ENCODE measurements at places on chromosomes 2 and 18.

- DNase-seq = no peak
These were observed 11.3 kb upstream of the SUMO1 start for GRCh38 chr2:202249521-202250253.

DNA sequence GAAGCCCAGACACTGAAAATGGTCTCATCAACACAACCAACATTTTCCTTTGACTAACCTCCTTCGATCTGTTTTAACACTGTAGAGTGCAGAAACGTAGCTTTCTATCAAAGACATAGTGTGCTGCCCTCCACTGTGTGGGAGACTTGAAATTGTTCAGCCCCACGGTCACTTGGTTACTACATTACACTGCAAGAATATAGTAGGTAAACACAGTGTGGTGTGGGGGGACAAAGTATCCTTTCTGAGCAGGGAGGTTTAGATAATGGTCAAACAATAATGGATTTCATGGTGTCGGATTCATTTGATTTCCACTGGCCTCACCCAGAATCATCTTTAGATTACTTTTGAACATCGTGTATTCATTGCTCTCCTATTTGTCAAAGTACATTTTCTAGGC, 181.0 kb downstream of the ERBB4 start:
- DNase-seq = no peak

DNA sequence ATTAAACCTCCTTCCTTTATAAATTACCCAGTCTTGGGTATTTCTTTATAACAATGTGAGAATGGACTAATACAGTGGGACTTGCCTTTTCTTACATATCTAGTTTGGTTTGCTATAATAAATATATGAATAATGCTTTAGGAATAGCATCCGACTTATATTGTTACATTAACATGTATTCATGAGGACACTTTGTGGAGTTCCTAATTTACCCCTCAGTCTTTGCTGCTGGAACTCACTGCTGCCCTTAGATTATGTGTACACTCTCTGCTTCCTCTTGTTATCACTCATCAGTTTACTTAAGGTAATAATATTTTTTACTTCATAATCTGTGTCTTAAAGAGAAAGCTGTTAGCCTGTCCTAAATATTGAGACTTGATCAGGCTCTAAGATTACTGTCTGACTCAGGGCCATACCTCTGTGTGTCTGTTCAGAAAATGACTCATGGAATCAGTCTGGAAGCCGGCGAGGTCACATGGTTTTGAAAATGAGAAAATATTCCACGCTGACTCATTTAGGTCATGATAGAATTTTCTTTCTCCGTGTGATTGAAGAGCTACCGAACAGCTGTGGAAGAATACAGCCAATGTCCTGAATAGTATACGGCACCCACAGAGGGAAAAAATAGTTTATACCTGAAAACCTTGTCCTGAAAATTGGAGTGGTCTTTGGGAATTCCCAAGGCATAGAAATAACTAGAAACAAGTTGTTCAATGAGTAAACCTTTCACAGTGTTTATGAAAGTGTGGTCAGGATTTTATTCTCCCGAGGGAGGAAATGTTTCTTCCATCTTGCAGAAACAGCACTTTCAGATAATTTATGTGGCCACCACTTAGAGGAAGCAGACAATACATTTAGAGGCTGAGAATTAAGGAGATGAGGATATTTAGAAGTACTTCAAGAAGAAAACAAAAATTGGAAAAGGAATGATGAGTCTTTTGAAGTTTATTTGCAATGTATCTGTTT, 156.4 kb downstream of the DSEL start:
- peak; percentile 86 for DNase-seq

DNA sequence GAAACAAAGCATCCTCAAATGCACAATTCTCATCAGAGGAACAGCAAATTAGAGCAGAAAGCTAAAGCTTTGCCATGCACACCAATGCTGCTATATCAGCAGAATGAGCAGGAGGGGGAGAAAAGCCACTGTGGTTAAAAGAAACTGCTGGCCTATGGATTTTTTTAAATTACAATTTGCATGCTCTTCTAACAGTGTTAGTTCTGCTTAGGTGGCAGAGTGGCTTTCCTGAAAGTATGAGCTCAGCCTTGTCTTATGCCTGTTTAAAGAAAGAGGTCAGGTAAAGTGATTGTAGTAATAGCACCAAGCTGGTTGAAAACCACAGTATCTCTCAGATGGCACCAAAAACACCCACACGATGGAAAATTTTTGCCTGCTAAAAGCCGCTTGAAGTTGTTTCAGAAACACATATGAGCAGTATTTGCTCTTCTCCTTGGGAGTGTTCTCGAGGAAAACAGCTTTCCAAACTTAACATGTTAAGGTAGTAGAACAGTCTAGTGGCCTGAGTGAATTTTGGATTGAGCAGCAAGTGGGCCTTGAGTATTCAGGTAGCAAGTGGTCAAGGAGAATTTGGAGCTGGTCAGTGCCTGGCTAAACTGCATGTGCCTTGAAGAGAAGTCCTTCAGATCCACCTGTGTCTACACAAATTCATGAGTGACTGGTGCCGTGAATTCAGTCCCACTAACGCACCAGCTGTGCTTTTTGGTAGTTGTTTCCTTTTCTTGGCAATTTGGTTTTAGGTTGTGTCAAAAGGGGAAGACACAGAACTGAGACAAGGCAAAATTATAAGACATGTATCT, 19.6 kb upstream of the NDUFV2 start:
- DNase-seq = no peak

DNA sequence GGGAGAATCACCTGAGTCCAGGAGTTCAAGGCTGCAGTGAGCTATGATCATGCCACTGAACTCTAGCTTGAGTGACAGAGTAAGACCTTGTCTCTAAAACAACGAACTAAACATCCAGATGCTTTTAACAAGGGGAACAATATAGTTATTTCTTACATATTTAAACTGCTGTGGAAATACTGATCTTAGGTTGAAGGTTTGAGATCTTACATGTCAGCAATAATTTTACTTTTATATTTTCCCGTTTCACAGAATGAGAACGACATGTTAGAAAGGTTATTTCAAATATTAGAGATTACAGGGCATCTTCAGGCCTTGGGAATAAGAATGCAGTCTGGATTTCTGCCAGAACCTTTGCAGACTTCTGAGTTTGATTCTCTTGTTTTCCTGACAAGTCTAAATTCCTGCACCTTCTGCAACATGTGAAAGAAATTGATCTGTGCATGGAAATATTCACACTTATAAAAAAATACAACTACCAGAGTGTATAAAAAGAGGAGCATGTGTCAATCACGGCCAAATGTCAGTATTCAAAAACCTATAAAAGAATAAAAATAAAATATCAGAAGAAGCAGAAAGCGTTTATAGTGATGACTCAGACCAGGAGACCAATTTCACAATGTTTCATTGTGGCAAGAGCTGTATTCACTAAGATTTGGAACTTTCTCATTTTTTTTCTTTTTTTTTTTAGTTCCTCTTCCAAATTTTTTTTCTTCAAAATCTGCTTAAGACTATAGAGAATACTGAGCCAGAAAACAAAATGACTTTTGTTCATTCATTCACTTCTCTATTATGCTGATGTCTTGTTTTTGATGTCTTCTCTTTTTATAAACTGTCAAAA, 29.6 kb downstream of the COLEC12 start:
- DNase-seq = no peak

DNA sequence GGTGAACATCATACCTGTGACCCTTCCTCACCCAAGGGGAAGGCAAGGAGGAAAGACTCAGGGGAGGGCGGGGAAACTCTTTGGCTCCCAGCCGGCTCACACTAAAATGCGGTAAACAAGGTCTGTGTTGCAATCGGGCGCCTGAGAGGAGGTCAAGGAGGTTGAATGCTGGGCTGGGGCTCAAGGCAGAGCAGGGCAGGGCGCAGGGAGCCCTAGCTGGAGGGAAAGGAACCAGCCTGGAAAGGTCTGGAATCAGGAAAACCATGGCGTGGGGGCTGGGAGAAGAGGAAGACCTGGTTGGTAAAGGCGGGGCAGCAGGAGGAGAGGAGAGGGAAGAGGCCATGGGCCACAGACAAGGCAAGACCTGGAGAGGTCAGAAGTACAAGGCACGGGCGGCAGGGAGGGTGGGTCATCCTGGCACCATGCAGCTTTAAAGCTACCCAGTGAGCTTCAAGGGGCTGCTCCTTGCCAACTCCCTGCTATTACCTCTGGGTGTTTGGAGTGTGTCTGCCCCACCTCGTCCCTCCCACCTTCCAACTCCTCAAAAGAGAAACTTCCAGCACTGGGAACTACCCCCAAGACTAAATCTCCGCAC, 4.8 kb upstream of the TMEM37 start:
- no peak for DNase-seq

- no peak for DNase-seq
These were observed 20.8 kb downstream of the RASGRP3 start for GRCh38 chr2:33497221-33497650.

DNA sequence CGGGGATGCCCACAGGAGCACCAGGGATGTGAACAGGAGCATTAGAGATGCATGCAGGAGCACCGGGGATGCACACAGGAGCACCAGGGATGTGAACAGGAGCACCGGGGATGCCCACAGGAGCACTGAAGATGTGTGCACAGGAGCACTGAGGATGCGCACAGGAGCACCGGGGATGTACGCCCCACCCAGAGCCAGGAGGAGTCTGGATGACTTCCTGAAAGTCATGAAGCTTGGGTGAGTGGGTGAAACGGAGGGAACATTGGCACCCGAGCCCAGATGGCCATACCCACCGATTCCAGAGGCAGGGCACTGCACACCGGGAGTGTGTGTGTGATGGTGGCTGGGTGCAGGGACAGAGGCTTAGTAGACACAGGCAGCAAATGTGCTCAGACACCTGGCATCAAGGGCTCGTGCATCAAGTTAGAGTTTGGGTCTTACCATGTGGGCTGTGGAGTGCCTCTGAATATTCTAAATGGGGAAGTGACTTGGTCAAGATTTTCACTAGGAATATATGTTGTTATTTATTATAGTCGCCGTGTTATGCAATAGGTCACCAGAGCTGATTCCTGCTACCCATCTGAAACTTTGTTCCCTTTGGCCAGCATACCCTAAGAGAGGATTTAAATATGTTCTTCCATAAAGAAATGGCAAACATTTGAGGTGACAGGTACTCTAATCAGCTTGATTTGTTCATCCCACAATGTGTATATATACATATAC, 365.8 kb upstream of the MYT1L start:
- no peak for DNase-seq

- no peak for DNase-seq
These were observed 144.3 kb upstream of the MAP3K20 start for GRCh38 chr2:172931256-172931894.

GRCh38 chr2:128717758-128718710, 399.4 kb upstream of the HS6ST1 start:
- DNase-seq = no peak

GRCh38 chr2:227462462-227462951, 9.4 kb upstream of the AGFG1 start:
- no peak for DNase-seq

GRCh38 chr2:45964906-45965305, 313.4 kb downstream of the PRKCE start:
- no peak for DNase-seq

- no peak for DNase-seq
These were observed 144.9 kb downstream of the AGAP1 start for GRCh38 chr2:235638541-235639427.

DNA sequence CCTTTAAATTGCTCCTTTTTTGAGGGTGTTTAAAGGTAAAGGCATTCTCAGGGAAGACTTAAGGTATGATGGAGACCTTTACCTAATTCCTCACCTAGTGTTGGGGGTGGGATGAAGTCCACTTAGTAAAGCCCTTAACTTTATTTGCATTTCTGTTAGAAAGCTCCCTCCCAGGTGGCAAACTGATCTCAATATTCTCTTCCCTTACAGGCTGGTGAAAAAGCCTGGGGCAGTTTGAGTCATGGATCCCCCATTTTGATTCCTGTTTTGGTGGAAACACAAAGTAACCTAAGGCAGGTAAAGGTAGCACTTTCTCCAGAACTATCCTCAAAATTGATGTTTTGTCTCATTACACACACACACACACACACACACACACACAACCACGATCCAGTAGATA, 33.8 kb upstream of the HNRNPA3 start:
- DNase-seq = no peak

GRCh38 chr18:22564036-22564435, 146.3 kb upstream of the CTAGE1 start:
- no peak for DNase-seq

DNA sequence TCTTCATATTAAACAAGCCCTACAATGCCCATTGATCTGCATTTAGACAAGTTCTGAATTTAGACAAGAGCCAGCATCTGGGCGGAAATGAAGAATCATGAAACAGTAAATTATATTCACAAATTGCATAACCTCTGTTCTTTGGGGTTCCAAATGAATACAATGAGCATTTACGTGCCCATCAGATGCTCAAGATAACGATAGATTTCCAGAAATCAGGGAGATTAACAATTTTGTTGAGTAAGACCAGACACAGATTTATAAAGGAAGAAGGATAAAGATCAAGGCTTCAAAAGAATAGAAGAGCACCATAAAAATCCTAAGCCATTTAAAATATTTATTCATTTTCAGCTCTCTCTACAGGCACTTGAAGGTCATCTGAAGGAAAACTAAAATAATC, 59.7 kb upstream of the CDH20 start:
- DNase-seq = no peak

DNA sequence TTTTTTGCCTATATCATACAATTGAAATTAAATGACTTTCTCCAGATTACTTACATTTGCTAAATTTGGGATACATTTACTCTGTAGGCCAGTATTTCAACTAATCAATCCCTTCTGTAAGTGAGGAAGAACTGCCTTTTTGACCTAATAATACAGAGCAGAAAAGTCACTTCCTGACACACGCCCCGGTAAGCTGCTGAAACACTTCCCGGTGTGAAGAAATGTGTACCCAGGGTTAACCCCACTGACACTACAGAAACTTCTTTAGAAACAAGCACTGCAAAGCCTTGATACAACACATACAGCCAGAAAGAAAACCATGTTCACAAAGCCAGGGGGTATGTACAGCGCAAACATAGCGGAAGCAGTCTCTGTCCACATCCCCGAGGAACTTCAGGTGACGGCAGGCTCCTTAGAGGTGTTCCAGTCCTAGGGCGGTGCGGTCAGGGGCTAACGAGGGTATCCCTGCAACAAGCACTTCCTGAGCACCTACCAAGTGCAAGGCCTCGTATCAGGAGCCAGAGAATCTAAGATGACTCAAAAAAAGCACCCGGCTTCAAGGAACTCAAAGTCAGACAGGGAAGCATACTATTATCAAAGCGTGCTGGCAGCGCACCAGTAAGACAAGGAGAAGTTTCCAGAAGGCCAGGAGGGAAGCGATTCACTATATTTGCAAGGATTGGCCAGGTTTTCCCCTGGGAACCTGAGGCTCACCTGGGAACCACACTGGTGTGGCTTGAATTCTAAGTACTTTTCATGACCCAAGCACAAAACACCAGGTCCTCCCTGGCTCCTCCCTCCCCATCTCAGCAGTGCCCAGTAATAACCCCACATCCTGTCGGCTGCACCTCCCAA, 46.6 kb downstream of the ZNF516 start:
- no peak for DNase-seq

DNA sequence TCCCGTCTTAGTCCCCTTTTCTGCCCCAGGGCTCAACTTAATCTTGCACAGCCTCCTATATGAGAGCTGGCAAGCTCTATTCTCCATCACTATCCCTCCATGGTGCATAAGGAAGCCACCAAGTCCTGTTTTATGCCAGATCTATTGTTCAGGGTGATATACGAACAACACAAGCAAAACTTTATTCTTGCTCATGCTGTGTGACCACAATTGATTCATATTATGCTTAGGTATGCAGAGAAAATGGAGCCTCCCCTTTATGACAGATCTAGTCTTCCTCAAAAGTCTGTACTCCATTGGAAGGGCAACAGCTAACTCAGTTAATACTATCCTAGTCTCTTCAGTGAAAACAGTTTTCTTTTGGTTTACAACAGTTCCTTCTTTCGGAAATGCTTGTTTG, 94.0 kb upstream of the STON1 start:
- DNase-seq = no peak

All from foreskin melanocyte (primary cell).